GM03348 (cell line): ENCODE measurements at places on chromosomes 11 and 22.

- no peak for DNase-seq
Observed at GRCh38 chr22:50683994-50684371, 11.4 kb downstream of the SHANK3 start.

- DNase-seq, result no peak
Observed at GRCh38 chr11:110827276-110827675, 115.0 kb upstream of the ARHGAP20 start.

DNA sequence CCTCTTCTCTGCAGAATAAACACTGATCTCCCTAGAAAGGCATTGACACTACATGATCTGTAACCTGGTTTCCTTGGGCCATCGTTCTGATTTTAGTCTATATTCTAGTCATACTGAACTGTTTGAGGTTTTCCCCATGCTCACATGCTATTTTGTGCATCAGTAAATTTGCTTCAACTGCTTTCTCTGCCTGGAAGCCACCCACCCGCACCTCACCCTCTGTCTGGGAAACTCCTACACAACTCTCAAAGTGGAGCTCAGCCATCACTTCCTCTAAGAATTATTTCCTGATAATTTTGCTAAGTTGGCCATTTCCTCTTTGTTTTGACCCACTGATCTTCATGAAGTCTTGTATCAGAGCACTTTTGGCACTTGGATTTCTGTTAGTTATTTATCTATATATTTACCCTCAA lies 36.1 kb downstream of the MMP20 start:
- DNase-seq, result no peak

GRCh38 chr11:57359896-57360690 lies 20.9 kb downstream of the PRG3 start:
- no peak for DNase-seq
